ENCODE measurements at places on chromosomes 3 and 15. TPM values are rescaled to one million over a fixed set of nuclear protein-coding genes. Genes with fewer than 3 reads are reported as not detected.

DNA sequence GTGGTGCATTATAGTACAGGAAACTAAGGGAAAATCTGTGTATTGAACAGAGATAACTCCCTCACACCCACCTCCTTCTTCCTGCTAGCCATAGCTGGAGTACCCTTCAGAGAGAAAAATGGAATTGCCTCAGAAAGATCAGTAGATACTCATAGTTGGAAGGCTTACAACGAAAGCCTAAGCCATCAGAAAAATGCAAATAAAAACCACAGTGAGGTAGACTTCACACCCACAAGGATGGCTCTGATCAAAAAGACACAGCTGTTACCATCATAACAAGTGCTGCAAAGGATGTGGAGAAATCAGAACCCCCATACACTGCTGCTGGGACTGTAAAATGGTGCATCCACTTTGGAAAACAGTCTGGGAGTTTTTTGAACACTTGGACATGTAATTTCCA lies 7.4 kb upstream of the DLG1 start:
- DNase-seq, result no peak

The KNL1 gene
- 1.9 TPM for total RNA-seq

GRCh38 chr15:85580879-85581278 lies 200.5 kb downstream of the AKAP13 start:
- peak; percentile 30 for DNase-seq

The MFAP1 gene
- 22.3 TPM for total RNA-seq

The QTRT2 gene
- 2.7 TPM for total RNA-seq

DNA sequence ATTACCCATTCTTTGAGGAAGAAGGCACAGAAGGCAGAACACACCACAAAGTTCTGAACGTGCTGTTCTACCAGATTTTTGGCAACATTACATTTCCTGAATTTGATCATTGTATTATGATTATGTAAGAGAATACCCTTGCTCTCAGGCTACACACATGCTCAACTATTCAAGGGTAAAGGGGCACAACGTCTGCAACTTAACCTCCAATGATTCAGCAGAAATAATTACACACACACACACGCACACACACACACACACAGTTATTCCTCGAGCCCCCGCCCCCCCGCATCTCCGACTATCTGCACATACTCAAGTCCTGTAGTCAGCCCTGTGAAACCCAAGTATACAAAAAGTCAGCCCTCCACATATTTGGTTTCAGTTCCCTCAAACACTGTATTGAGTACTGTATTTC lies 26.8 kb downstream of the RPN1 start:
- DNase-seq, result no peak

The GOLGA8S gene
- 1.2 TPM for total RNA-seq

- DNase-seq, result no peak
Observed at GRCh38 chr3:71045917-71046282, 537.6 kb downstream of the FOXP1 start.

- DNase-seq, result no peak
Observed at GRCh38 chr15:65812467-65812866, 20.4 kb upstream of the DENND4A start.

DNA sequence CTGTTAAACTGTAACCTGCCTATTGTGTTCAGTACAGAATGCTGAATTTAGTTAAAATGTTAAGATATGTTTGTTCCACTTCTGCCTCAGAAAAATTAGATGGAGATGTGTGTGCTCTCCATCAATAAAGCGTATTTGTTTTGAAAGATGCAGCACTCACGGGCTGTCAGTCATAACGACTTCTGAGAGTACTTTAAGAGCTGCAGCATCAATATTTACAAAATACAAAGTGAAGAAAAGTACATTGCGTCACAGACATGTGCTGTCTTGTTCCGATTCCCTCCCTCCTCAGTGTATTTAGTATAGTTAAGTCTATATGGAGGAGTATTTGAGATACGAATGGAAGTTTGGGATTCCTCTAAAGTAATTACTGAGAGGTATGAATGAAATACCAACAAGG lies 166.6 kb downstream of the BBX start:
- DNase-seq, result no peak

GRCh38 chr3:169618894-169619792 lies 44.4 kb downstream of the MECOM start:
- DNase-seq, result no peak

DNA sequence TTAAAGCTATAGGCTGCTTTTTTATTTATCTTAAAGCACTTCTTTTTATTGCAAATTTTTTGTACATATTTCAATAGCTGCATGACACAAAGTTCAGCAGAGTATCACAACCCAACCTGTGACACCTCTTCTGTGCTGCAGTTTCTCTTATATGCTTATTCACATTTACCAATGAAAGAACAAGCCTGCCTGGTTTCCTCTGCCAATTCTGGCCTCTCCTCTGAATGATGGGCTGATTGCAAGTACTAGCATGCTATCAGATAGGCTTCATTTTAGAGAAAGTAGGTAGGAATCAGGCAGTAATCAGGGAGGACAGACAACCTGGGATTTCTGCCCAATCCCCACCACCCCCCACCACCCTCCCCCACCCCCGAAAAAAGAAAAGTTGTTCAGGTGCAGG lies 26.6 kb downstream of the ACKR4 start:
- DNase-seq, result no peak

DNA sequence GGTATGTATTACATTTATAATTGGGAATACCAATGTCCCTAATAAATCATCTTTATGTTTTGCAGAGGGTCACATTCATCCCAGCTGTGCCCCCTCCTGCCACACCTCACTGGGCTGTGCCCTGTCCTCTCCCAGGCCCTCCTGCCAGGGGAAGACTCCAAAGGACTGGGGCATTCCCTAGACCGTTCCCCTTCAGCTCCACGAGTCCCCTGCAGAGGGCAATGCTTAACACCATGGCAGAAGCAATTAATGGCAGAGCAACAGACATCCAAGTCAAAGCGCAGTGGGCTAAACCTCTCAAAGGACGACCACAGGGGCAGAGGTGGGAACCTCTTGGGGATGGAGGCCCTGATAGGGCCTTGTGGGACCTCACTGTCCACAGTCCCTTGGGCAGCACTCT lies 71.3 kb upstream of the SEC13 start:
- DNase-seq, result no peak

- peak; percentile 82 for DNase-seq
Observed at GRCh38 chr15:78264304-78265136, at the start of gene DNAJA4. DNAJA4 (plus strand) TSS chr15:78264562; CDS start chr15:78264764, 202 bp downstream.

- no peak for DNase-seq
Observed at GRCh38 chr3:42750834-42751233, 22.2 kb downstream of the CCDC13 start.

The TMEM202 gene
- total RNA-seq, result not detected

The TLR9 gene
- 0.43 TPM for total RNA-seq

GRCh38 chr3:10520072-10520471 lies 14.7 kb upstream of the ATP2B2 start:
- DNase-seq, result peak; percentile 3

The CMTM7 gene
- total RNA-seq, result 2.4 TPM

- no peak for DNase-seq
Observed at GRCh38 chr3:125192190-125193035, 20.1 kb downstream of the SLC12A8 start.

The GABRB3 gene
- 2.9 TPM for total RNA-seq

The ZNF660 gene
- 0.28 TPM for total RNA-seq

The USP19 gene
- 72.5 TPM for total RNA-seq

DNA sequence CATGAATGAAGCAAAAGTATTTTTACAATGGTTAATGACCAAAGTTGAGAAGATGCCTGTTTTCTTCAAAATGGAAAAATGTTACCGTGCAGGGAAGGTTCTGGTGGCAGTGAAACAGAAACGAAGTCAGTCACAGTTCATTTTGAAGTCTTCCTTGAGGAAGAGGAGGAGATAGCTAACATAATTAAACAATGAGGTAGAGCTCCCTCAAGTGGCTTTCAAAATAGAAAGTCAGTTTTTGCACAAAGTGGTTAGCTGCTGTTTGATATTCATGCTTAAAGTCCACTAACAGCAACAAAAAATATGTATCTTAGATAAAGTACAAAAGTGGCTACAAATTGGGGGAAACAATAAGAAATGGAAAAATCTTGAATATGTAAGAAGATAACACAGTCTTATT lies 87.3 kb downstream of the TFG start:
- no peak for DNase-seq

DNA sequence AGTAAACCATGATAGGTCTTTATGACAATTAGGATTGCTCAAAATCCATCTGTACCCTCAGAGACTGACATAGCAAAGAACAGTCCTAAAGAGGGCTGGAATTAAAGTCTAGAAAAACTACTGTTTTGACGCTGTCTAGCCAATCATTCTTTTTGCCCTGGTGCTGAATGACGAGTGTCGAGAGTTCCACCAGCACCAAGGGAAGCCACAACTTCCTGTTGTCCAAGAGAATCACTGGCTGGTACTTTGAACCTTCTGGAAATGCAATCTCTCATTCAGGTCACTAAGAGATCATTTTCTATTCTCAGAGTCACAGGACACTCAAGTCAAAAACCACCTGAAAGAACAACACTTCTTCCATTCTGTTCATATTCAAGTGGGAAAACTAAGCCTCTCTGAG lies 37.7 kb downstream of the FBN1 start:
- DNase-seq, result no peak

DNA sequence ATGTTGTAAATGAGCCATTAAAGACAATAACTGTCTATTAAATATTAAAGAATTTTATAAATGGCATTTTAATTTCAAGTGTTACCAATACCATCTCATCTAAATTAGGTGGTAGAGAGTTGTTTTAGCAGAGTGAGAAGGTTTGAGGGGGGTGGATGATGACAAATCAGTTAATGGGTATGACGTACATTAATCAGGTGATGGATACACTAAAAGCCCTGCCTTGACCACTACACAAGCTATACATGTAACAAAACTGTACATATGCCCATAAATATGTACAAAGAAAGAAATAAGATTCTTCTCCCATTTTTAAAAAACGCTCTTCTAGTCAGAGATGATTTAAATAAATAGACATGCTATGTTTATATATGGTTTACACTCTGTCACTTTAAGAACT lies 40.0 kb downstream of the TAFA4 start:
- no peak for DNase-seq

DNA sequence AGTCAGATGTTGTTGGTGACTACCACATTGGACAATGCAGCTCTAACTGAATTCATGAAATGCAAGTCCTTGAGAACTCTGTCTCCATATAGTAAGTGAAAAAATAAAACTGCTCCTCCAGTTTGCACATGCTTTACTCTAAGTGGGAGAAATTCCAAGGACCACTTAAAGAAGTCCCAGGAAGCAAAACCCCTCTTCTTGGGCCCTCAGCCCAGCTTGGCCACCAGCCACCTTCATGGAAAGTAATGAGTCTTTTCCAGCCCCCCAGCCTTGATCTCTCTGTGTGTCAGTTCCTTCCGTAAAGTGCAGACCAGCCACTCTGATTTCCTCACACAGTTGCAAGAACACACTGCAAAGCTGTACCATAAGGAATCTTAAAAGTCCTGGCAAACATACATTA lies 34.5 kb downstream of the DAPK2 start:
- no peak for DNase-seq

GRCh38 chr15:50791486-50791885 lies 26.0 kb upstream of the SPPL2A start:
- DNase-seq, result no peak

DNA sequence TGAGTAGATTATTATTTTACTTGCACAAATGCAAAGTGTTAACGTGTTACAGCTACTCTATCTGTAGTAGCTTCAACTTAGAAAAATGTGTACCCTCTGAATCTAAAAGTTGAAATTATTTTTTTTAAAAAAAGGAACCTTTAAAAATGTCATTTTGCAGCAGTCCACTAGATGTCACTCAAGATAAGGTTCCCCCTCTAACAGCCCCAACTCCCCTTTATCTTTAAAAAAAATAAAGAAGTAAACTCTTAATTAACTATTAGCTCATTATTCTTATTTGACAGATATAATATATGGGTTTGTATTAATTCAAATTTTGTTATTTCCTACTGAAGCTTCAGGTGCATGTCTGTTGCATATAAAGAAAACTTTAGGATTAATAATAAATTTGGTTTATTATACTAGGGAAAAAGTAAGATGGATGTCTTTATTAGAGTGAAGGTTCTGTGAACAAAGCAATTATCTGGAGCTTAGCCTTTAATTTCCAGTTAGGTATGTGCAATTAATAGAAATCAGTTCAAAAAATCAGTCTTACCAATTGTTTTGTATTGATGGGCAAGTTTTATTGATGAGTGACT lies 288.5 kb downstream of the VGLL3 start:
- DNase-seq, result no peak

DNA sequence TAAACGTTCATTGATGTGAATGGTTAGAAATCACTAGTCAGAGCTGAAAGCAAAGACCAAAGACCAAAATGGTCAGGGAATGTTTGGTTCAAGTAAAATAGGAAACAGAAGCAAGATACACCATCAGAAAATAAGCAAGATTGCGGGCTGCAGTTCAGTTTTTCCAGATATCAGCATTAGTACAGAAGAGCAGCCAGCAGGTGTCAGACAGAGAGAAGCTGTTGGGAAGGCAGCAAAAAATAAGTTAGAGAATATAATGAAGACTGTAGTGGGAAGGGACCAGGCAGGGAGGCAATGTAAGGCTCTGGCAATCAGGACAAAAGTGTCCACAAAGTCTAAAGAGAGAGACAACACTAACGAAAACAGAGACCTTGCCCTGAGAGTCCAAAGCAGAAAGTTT lies 639.4 kb upstream of the NAALADL2 start:
- no peak for DNase-seq

DNA sequence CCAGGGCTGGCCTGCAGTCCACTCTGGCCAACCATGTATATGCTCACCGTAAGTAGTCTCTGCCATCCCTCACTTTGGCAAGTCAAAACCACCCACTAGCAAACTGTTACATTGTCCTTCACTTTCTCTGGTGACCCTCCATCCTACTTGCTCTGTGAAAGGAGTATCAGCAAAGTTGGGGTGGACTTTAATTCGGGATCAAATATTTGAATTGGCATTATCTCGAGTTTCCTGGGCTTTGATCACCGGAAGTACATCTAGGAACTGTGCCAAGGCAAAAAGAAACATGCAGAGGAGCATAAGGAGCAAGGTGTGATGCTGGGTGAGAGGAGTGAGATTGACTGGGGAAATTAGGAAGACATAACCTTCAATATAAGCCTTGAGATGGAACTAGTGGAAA lies 188.9 kb upstream of the P2RY1 start:
- no peak for DNase-seq

All from heart left ventricle (tissue), 16 donors.